ENCODE measurements at places on chromosomes 3 and 15.

DNA sequence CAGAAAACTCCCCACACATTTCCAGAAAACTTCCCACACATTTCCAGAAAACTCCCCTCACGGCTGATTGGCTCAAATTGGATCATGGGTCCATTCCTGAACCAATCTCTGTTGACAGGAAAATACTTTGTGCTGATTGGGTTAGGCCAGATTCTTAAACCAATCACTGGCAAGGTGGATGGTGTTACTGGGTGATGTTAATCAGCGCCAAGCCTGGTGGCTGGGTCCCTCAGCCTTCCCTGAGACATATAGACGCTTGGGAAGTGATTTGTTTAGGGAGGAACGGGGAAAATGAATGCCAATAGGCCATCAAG lies 199.4 kb upstream of the UBE2E2 start:
- DNase-seq = no peak

DNA sequence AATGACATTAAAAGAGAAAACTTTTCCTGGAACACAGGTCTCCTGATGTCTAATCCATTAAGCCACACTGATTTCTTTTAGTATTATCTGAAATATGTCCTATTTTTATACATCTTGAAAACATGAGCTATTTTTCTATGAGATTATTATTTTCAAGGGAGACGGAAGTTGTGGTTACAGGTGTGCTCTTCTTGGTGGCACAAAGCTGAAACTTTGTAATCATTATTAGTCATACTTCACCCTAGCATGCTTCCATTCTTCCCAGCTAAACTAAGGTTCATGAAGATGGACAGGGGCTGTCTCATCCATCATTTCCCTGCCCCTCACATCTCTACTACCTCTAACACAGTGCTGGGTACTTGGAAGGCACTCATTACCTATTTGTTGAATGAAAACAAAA lies 85.6 kb upstream of the POU1F1 start:
- no peak for DNase-seq

DNA sequence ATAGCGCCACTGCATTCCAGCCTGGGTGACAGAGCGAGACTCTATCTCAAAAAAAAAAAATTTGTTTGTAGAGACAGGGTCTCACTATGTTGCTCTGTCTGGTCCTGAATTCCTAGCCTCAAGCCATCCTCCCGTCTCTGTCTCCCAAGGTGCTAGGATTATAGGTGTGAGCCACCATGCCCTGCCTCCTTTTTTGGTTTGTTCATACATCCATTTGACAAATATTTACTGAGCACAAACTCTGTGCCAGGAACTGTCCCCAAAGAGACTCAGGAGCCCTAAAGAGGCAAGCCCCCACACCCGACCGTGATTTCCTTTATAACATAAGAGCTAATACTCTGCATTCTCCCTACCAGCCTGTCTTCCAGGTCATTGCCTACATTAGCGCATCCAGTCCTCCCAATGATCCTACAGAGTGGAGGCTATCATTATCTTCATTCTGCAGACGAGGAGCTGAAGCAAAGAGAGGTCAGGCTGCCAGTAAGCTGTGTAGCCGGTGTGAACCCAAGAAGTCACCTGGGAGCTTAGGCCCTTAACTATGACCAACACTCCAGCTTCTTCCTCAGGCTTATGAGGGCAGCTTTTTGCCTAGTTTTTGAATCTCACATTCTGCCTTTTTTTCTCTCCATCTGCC lies 6.3 kb upstream of the PXK start:
- no peak for DNase-seq

GRCh38 chr3:182349951-182350517 lies 443.3 kb upstream of the ATP11B start:
- no peak for DNase-seq

DNA sequence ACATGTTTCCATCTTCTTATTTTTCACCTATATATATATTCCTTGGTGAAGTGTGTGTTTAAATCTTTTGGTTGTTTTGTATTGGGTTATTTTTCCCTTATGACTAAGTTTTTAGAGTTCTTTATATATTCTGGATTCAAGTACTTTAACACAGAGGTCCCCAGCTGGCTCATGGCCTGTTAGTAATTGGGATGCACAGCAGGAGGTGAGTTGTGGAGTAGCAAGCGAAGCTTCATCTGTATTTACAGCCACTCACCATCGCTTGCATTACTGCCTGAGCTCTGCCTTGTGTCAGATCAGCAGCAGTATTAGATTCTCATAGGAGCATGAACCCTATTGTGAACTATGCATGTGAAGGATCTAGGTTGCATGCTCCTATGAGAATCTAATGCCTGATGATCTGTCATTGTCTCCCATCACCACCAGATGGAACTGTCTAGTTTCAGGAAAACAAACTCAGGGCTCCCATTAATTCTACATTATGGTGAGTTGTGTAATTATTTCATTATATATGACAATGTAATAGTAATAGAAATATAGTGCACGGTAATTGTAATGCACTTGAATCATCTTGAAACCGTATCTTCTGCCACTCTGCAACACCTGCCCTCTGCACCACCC lies 151.6 kb downstream of the RSRC1 start:
- DNase-seq = no peak
